A549 treated with DMSO at 1 μM for 4 hours (cell line): ENCODE measurements at places on chromosomes 4 and X. TPM values are rescaled to one million over a fixed set of nuclear protein-coding genes. Genes with fewer than 3 reads are reported as not detected.

The ZXDA gene
- 1.3 to 2.0 TPM (median 1.7 TPM) in 5 replicates for total RNA-seq

The CAMK2D gene
- total RNA-seq = 16.5 to 19.4 TPM (median 18.4 TPM) in 5 replicates

The MAGIX gene
- 1.8 to 3.5 TPM (median 3.0 TPM) in 5 replicates for total RNA-seq

The HS3ST1 gene
- 0.30 to 0.64 TPM (median 0.49 TPM) in 5 replicates for total RNA-seq

The MAD2L1 gene
- 45.4 to 71.8 TPM (median 60.3 TPM) in 5 replicates for total RNA-seq

The STAP1 gene
- total RNA-seq = not detected in 5 replicates

The CXCL1 gene
- total RNA-seq = 13.1 to 17.1 TPM (median 15.9 TPM) in 5 replicates

The IL13RA2 gene
- 0.06 to 0.27 TPM (median 0.08 TPM) in 4 of 5 replicates, not detected in the other for total RNA-seq

The TMSB4X gene
- total RNA-seq = 5,391 to 8,587 TPM (median 5,959 TPM) in 5 replicates
